ENCODE measurements at places on chromosomes 1 and 21. TPM values are rescaled to one million over a fixed set of nuclear protein-coding genes. Genes with fewer than 3 reads are reported as not detected.

Gene GPR37L1
- total RNA-seq: not detected

Gene FAM72C
- total RNA-seq: not detected

Gene CGN
- 7.7 TPM for total RNA-seq

Gene F13B
- total RNA-seq: not detected

Gene SLC1A7
- 0.33 TPM for total RNA-seq

Gene S100A7A
- not detected for total RNA-seq

Gene GJA8
- not detected for total RNA-seq

Gene AADACL4
- total RNA-seq: not detected

Gene APH1A
- 119 TPM for total RNA-seq

Gene CCDC17
- total RNA-seq: 5.3 TPM

Gene IL23R
- total RNA-seq: not detected

Gene CRYZ
- 53.0 TPM for total RNA-seq

Gene GPR25
- total RNA-seq: not detected

Gene ANKRD65
- total RNA-seq: 3.2 TPM

Gene KRTAP11-1
- total RNA-seq: not detected

Gene MEX3A
- 1.8 TPM for total RNA-seq

Gene PLA2G2C
- not detected for total RNA-seq

Gene TSPEAR
- total RNA-seq: 1.1 TPM

Gene CFH
- 422 TPM for total RNA-seq

Gene ARHGEF2
- total RNA-seq: 61.8 TPM

Gene C1orf116
- total RNA-seq: 14.0 TPM

Gene DNAJC6
- 4.9 TPM for total RNA-seq

Gene TP53BP2
- total RNA-seq: 93.9 TPM

Gene IFNGR2
- 81.8 TPM for total RNA-seq

Gene MATN1
- total RNA-seq: 0.45 TPM

Gene C1QA
- total RNA-seq: 38.9 TPM
